GM12891 (cell line): ENCODE measurements at places on chromosomes 2 and 18.

GRCh38 chr2:233369897-233370685 is 15.8 kb downstream of the DGKD start:
- no peak for DNase-seq

- DNase-seq = no peak
Measured at GRCh38 chr2:19300961-19301360, 57.5 kb downstream of the OSR1 start.

GRCh38 chr2:3805201-3805939 is 102.0 kb downstream of the DCDC2C start:
- no peak for DNase-seq

DNA sequence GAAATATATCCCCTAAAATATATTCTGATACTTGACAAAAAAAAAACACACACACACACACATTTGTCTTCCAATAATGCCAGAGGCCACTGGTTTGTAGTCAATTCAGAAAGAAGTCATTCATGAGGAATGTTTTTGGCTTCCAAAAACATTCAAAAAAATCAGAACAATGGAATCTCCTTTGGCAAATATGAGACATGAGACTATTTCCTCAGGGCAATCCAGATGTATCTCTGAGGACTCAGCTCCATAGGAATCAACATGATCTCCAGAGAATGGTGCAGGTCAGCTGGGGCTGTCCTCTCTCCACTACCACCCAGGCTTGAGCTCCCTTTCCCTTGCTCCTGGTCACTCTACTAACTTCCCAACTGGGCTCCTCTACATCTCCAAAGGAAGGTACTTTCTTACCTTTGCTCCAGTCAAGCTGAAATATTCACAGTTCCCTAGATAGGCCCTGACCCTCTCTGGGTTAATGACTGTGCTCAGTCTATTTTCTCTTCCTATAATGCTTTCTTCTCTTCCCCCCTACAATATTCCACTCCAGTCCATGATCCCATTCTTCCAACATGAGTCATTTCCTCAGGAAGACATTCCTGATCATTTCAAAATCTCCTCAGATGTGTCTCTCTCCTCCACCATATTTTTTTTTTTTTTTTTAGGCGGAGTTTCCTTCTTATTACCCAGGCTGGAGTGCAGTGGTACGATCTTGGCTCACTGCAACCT is 145.3 kb downstream of the C1D start:
- DNase-seq = no peak

GRCh38 chr18:34357944-34358580 is 133.3 kb upstream of the NOL4 start:
- DNase-seq = no peak
